Activated CD4-positive, CD25-positive, alpha-beta regulatory T cell treated with anti-CD3 and anti-CD28 coated beads, Interleukin-2, amount 50 U/mL, for 72 hours (primary cell): ENCODE measurements at places on chromosomes 3 and 15.
A peak's percentile ranks its signal among the peaks of the same experiment; 100 is the strongest.

- no peak for DNase-seq
Measured at GRCh38 chr15:27965546-27965945, 133.6 kb downstream of the OCA2 start.

- DNase-seq = no peak
Measured at GRCh38 chr3:66437341-66437929, 63.4 kb downstream of the LRIG1 start.

- no peak for DNase-seq
Measured at GRCh38 chr15:68606375-68606774, 27.6 kb downstream of the CORO2B start.

DNA sequence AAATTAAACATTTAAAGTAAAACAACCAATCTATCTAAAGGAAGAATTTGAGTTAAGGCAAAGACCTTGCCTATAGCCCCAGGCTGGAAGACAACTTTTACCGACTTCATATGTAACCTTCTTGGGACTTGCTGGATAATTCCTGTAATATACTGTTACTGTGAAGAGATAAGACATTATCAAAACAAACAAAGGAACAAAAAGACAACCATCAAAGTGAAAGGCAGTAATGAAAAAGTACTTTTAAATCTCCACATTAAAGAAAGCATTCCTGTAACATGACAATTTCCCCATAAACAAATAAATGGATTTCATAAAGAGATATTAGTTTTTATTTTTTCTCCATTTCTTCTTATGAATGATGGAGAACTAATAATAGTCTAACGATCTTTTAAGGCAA is 2.4 kb downstream of the CMTM6 start:
- DNase-seq = no peak

- DNase-seq = no peak
Measured at GRCh38 chr3:27467545-27467944, 16.6 kb downstream of the SLC4A7 start.

DNA sequence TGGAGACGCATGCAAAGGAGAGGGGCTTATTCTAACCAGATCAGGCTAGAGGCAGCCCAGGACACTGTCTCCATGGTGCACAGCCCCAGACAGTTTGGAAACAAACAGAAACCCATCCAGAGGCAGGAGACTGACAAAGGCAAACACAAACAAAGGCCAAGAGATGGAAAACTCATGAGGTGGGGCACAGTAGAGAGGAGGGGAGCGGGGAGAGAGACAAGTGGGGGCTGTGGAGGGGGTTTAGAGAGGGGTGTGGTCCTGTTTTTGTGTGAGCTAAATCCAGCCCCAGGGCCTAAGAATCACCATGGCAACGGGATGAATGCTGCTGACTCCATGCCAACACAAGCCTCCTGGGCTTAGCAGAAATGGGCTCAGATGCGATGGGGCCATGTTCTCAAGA is 32.3 kb downstream of the PARP16 start:
- no peak for DNase-seq

DNA sequence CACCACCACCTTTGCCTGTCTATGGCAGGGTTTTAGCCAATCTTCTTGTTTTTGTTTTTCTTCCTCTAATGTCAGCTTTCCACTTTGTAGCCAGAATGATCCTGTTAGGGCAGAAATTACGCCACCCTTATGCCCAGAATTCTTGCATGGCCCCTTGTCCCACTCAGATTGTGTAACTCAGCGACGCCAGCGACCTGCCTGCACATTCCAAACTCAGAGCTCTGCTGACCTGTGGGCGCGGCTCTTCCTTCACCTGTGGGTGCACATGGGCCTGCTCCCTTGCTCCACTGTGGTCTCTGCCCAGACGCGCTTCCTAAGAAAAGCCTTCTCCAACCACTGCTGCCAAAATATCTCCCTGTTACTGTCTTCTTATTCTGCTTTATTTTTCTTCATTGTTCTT is 45.0 kb downstream of the MED12L start:
- no peak for DNase-seq

GRCh38 chr3:106120356-106120755 is 251.5 kb upstream of the CBLB start:
- DNase-seq = no peak

DNA sequence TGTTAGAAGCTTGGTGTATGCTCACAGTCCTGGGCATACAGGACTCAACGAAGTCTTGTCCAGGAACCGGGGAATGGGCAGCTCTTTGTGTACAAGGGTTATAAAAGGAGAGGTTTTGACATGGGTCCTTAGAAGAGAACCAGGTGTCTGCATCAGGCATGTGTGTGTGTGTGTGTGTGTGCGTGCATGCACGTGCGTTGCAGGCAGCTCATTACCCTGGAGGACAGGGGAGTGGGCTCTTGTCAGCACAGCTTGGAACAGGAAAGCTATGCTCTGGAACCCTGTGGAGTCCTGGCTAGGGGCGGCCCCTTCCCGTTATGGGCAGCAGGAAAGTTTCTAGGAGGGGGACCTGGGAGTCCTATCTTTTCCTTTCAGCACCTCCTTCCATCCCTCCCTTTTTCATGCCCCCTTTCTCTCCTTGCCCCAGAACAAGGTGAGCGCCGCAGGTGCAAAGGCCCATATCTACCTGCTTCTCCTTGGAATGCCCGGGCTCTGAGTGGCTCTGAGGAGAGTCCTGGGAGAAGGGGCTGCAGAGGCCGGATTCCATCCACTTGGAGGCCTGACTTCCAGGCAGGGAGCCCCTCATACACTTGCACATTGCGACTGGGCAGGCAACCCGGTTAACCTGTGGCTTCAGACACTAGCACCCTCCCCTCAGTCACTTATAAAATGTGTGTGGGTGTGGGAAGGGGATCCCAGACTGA is 33.9 kb upstream of the LCTL start:
- no peak for DNase-seq

DNA sequence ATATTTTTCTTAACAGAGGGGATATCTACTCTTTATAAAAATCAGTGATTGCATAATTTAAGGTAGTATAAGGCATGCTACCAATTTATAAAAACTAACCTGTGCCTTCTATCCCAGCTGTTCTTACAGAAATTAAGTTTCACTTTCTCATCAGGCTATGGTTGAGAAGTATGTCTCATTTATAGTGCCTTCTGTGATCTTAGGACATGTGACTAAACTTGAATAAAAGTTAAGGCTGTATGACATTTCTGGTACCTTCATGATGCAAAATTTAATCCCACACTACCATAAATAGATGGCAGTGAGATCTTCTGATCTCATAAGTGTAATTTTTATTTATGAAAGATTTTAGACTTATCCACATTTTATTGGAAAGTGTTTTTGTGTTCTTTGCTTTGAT is 12.6 kb downstream of the TIPARP start:
- DNase-seq = no peak

DNA sequence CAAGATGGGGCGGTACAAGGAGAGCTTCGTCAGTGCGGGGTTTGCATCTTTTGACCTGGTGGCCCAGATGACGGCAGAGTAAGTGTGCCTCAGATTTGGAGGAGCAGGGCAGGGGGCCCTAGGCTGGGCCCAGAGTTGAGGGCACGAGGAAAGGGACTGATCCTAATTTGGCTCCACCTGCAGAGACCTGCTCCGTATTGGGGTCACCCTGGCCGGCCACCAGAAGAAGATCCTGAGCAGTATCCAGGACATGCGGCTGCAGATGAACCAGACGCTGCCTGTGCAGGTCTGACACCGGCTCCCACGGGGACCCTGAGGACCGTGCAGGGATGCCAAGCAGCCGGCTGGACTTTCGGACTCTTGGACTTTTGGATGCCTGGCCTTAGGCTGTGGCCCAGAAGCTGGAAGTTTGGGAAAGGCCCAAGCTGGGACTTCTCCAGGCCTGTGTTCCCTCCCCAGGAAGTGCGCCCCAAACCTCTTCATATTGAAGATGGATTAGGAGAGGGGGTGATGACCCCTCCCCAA is 19.8 kb downstream of the EPHB3 start:
- no peak for DNase-seq

DNA sequence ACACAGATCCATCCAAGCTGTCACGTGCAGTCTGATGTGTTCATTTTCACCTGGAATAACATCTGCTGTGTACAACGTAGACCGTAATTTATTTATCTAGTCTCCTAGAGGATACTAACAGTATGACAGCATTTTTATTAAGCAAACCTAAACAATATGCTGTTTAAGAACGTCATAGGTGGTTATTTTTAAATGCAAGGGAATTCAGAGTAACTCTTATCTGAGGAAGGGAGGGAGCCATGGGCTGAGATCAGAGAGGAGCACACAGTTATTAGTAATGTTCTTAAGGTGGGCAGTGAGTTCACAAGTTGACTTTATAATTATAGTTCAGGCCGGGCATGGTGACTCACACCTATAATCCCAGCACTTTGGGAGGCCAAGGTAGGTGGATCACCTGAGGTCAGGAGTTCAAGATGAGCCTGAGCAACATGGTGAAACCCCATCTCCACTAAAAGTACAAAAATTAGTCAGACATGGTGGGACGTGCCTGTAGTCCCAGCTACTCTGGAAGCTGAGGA is 193.6 kb downstream of the UACA start:
- DNase-seq = no peak

- peak; percentile 55 for DNase-seq
Measured at GRCh38 chr3:112734736-112735350, 93.9 kb upstream of the CCDC80 start.

GRCh38 chr3:167406876-167407492 is 26.9 kb upstream of the ZBBX start:
- no peak for DNase-seq

- DNase-seq = no peak
Measured at GRCh38 chr15:85316244-85316934, 64.0 kb upstream of the AKAP13 start.

DNA sequence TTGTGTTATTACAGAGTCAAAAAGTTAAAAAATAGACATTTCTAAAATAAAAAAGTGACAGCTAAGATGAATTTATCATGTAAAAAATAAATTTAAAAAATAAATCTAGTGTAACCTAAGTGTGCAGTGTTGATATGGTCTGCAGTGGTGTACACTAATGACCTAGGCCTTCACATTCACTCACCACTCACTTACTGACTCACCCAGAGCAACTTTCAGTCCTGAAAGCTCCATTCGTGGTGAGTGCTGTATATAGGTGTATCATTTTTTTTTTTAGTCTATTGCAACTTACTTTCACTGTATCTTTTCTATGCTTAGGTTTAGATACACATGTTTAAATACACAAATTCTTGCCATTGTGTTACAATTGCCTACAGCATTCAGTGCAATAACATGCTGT is 459.4 kb upstream of the ROBO1 start:
- DNase-seq = no peak

DNA sequence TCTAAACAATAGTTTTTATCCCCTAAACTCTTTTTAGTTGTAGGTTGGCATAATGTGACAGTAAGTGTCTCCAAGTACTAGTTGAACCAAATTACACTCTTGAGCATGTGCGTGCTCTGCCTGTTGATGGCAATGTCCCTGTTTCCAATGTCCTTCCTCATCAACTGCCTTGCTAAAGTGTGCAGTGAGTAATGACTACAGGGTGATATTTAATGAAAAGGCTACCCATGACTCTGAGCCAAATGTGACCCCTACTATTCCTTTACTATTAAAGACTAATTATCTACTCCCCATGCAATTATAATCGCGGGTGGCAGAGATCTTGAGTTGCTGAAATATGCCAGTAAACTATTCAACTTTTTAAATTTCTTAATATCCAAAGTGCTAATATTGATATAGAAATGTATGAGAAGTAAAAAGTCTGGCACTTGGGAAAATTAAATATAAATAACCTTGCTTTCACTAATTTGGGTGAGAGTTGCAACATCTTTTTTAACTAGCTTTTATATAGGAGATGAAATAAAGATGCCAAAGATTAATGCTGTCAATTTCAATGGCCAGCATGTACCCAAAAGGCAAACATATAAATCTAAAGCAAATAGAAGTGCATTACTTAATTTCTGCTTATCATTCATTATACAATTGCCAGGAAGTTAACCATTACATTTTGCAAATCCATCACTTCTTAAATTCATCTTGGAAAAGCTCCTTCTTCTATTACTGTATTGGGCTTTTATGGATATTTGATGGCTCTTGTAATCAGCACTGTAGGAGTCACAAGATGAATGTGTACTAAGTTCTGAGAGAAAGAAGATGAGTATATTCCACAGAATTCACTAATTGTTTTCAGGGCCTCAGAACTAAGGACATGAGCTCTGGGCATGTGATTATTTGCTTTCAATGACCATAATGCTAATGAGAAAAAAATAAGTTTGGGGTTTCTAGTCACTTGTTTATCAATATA is 518.2 kb upstream of the NAALADL2 start:
- no peak for DNase-seq

- DNase-seq = no peak
Measured at GRCh38 chr3:121063628-121064027, 155.6 kb downstream of the STXBP5L start.

DNA sequence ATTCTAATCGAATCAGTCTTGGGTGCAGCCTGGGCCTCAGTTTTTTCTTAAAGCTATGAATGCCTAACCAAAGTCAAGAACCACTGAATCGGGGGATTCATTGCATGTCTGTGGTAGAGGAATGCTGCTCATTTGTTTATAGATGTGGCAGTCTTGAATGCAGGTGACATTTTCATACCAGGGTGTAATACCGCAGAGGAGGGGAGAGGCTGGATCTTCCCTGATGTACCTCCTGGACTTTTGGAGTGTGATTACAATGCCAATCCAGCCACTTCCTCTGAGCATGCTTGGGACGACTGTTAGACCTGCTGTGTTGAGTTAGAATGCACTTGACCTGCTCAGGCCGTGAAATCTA is 42.7 kb downstream of the GOLGA6A start:
- no peak for DNase-seq

DNA sequence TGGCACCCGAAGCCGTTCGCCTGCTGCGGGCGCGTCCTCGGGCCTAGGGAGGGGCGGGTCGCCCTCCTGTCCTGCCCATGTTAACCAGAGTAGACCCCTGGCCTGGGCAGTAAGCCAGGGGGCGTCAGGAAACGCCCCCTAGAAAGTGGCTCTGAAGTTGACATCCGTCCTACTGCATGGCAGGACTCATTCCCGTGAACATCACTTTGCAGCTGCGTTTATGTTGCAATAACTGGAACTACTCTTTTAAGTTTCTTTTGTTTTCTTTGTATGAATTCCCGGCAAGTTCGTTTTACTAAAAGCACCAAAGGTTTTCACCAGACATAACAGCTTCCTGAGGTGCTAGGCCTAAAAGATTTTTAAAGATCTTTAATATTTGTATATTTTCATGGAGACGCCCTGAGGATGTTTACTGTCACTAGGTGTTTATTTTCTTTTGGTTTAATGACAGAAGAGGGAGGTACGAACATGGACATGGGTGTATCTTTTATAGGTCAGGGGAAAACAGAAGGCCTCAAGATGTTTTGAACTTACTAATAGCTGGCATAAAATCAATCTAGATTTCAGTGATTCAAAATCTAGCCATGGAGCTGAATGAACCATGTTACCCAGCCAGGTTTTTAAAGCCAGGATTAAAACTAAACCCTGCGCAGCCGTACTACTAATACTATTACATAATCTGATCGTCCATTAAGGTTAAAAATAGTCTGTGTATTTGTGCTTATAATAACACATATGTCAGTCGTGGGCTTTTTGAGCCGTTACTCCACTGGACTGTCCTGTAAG is 1.0 kb downstream of the C15orf61 start:
- DNase-seq = no peak

DNA sequence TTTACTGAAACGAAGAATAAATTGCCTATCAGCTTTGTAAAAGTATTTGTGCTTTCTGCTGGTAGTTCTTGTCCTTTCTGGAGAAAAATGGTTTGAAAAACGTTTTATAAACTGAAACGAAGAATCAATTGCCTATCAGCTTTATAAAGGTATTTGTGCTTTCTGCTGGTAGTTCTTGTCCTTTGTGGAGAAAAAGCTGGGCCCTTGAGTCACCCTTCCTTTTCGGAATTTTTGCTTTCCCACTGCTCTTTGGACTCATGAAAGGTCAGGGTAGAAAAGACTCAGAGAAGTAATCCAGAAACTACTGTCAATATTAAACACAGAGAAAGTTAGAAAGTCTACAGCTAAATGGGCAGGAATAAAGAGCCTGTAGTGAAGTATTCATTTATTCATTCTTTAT is 72.8 kb downstream of the EOMES start:
- no peak for DNase-seq
